CD8-positive, alpha-beta T cell (primary cell): ENCODE measurements at places on chromosomes 6 and 20.

DNA sequence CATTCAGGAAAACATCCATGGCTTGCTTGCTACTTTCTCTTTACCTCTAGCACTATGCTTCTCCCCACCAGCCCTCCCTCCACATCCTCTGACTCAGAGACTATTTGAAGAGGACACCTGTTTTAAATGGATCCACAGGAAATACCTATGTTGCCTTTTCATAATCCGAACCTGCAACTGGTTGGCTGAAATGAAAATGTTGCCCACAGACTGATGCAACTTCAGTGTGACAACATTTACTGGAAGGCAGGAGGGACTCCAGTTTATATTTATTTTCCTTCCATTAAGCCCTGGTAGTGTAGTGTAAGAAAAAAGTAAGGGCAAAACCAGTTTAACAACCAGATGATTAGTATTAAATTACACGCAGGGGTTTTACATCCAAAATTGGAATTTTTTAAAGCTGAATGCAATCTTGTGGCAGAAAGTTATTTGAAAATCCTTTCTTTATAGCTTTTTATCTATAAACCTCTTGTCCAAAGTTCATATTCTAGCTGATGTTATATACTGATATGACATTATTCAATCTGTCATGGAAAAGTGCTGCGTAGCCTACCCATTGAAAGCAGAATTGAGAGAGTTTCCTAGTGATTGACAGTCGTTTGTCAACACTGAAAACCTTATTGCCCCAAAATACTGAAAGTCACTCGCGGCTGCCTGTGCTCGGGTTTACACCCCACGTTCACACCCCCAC, 881 bp upstream of the AIG1 start:
- DNase-seq: peak; percentile 18

- DNase-seq: no peak
These were observed 128.5 kb upstream of the SALL4 start for GRCh38 chr20:51930775-51931174.

- no peak for DNase-seq
These were observed 97.3 kb downstream of the ADGRB3 start for GRCh38 chr6:68732423-68732822.

DNA sequence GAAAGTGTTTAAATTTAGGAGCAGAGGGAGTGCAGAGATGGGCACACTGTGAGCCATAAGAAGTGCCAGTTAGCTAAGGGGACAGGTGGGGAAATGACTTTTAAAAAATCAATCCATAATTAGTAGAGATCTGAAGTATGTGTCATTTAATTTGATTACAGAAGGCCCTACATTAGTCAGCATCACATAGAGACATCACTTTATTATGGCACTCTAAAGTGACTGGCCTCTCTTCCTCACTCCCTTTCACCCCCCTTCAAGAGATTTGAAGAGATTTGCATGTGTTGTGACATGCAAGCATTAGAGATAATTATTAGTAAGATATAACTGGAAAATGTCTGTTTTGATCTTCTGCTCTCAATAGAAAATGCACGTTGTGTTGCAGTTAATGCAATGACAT, 86.7 kb downstream of the SLX4IP start:
- DNase-seq: no peak

DNA sequence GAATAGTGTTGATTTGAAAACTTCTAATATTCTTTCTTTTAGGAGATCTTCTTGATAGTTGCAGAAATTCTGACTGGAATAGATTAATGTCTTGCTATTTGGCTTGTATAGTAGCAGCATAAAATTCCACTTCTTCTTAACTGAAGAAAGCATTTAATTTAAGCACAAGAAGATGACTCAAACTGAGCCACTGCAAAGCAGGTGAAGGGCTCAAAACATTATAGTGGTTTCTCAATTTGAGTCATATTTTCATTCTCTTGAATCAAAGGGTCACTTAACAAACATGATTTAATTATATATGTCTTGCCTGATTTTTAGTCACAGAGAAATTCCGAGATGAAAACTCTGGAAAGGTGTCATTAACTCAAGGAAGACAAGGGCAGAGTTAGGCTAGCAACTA, 239.3 kb downstream of the ZNF217 start:
- DNase-seq: no peak

DNA sequence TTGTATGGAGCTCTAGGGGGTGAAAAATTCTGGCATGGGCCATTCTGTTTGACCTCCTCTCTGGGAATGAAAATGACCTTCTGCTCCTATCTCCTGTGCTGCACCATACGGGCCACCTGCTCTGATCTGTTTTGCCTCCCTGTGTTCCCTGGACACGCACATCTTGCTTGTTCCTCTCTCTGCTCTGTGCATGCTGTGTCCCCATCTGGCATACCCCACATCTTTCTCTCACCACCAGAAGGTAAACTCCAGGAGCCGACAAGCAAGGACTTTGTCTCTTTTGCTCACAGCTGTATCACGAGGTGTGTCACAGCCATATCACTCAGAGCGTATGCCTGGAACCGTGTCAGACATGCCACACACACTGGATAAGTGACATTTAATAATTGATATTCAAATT, 208.4 kb upstream of the DTNBP1 start:
- DNase-seq: no peak

DNA sequence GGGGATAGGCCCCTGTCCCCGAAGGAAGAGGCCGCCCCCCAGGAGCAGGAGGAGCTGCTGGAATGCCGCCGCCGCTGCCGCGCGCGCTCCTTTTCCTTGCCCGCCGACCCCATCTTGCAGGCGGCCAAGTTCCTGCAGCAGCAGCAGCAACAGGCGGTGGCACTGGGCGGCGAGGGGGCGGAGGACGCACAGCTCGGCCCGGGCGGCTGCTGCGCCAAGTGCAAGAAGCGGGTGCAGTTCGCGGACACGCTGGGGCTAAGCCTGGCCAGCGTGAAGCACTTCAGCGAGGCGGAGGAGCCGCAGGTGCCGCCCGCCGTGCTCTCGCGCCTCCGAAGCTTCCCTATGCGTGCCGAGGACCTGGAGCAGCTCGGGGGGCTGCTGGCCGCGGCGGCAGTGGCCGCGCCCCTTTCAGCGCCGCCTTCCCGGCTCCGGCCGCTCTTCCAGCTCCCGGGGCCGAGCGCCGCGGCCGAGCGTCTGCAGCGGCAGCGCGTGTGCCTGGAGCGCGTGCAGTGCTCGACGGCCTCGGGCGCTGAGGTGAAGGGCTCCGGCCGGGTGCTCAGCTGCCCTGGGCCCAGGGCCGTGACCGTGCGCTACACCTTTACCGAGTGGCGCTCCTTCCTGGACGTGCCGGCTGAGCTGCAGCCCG, 630 bp downstream of the PPP1R3G start:
- no peak for DNase-seq

- DNase-seq: no peak
These were observed 10.4 kb downstream of the TAF4 start for GRCh38 chr20:62055106-62055861.

GRCh38 chr6:105676857-105677256, 274.0 kb upstream of the PREP start:
- no peak for DNase-seq

GRCh38 chr20:38764567-38765318, 16.5 kb downstream of the ACTR5 start:
- no peak for DNase-seq

- DNase-seq: peak; percentile 49
These were observed 4.3 kb downstream of the MTCL3 start for GRCh38 chr6:127514773-127515227.

GRCh38 chr6:37182736-37183590, 13.0 kb downstream of the PIM1 start:
- peak; percentile 50 for DNase-seq

- DNase-seq: no peak
These were observed 52.6 kb downstream of the ECT2L start for GRCh38 chr6:138848461-138848860.

- no peak for DNase-seq
These were observed 169.0 kb downstream of the SMOC2 start for GRCh38 chr6:168609914-168610490.

GRCh38 chr20:50412069-50412468, 98.1 kb upstream of the PTPN1 start:
- no peak for DNase-seq

DNA sequence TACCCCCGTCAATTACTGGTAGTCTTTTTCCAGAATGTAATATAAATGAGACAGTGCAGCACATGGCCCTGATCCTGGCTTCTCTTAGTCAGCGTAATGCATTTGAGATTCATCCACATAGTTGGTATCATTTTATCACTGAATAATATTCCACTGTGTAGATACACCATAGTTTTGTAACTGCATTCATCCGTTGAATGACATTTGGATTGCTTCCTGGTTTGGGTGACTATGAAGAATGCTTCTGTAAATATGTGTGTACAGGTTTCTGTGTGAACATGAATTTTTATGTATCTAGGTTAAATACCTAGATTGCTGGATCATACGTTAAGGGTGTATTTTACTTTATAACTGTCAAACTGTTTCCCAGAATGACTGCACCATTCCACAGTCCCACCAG, 62.6 kb upstream of the STMND1 start:
- DNase-seq: no peak

- DNase-seq: no peak
These were observed 340.1 kb downstream of the BCKDHB start for GRCh38 chr6:80446454-80447045.

GRCh38 chr6:67393356-67393755, 1241.7 kb upstream of the ADGRB3 start:
- DNase-seq: no peak

DNA sequence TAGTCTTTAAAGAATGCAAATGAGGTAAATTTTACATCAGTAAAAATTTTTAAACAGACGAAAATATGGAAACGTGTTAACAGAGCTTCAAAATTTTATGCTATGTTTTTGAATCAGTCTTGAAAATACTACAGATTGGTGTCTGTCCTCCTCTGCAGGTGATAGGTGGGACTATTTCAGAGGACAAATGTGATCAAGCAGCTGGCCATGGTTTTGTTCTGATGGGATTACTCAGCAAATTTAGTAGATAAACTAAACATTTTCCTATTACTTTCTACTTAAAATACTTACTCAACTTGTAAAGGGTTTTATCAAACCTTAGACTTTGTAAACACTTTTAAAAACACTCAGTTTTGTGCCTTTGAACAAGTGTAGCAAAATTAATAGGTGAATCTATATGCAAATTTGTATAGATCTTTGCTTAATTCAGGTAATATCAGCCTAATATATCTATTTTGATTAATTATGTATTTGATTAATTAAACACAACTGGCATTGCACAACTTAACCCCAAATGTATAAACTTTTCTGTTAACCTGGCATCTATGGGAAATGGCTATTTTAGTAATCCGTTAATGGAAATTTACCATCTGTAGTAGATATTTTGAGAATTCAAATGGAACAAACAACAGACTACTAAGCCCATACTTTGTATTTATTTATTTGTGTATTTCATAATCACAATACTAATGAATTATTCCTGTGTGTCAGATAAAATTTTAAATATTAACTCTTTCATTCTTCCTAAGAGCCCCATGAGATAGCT, 22.5 kb downstream of the ADGRB3 start:
- no peak for DNase-seq

GRCh38 chr20:59646487-59646886, 42.1 kb downstream of the PHACTR3 start:
- DNase-seq: no peak

GRCh38 chr20:33059741-33060390, 6.2 kb downstream of the BPIFB3 start:
- DNase-seq: no peak

- no peak for DNase-seq
These were observed 571 bp downstream of the ITCH start for GRCh38 chr20:34363465-34364222.

DNA sequence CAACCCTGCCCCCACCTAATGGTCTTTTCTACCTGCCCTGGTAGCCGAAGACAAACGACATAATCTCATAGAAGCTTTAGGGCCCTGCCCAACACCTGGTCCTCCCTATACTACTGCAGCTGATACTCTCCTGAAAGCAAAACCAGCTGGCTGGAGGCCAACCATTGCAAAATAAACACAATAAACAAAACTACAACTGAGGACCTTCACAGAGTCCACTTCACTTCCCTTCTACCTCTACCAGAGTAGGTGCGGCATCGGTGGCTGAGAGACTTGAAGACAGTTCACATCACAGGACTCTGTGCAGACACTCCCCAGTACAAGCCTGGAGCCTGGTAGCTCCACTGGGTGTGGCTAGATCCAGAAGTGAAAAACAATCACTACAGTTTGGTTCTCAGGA, 476.2 kb downstream of the MMUT start:
- no peak for DNase-seq

- DNase-seq: no peak
These were observed 105.2 kb upstream of the MAP7 start for GRCh38 chr6:136655239-136656014.

DNA sequence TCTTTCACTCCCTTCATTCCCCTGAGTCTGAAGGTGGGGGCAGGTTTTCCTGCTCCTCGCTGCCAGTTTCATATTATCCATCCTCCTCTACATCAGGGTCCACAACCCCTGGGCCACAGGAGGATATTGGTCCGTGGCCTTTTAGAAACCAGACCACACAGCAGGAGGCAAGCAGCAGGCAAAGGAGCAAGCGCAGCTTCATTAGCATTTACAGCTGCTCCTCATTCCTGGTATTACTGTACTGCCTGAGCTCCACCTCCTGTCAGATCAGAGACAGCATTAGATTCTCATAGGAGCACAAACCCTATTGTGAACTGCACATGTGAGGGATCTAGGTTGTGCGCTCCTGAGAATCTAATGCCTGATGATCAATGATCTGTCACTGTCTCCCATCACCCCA, 380.3 kb downstream of the ARHGAP18 start:
- no peak for DNase-seq

DNA sequence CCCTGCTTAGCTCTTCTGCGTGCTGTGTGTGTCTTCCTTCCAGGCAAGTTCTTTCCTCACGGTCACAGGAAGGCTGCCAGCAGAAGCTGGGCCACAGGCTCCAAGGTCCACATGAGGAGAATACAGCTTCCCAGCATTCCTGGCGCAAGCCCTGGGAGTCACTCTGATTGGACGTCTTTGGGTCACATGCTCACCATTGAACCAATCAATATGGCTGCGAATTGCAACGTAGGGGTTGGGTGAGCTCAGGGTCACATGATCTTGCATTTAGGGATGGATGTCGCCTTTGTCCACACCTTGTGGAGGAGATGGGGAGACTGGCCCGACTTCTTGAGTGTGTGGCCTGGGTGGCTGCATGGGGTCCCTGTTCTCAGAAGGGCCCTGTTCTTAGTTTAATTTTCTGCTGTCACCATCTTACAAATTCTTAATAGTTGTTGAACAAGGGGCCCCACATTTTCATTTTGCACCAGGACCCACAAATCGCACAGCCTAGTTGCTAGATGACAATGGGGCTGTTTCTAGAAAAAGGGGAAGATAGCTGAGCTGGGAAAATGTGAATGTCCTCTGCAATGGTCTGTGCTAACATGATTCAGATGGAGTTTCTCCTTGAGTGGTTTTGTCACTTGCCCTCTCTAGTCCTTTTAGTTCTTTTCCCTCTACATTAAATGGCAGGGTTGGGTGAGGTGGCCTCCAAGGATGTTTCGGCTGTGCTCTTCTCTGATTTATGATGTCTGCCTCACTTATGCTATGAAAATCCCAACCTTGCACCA, 149.6 kb downstream of the CDH26 start:
- no peak for DNase-seq

GRCh38 chr6:155274533-155274932, 10.7 kb downstream of the CLDN20 start:
- no peak for DNase-seq
